NCI-H2107 (cell line): ENCODE measurements at places on chromosomes 16 and 17.
A peak's percentile ranks its signal among the peaks of the same experiment; 100 is the strongest.

DNA sequence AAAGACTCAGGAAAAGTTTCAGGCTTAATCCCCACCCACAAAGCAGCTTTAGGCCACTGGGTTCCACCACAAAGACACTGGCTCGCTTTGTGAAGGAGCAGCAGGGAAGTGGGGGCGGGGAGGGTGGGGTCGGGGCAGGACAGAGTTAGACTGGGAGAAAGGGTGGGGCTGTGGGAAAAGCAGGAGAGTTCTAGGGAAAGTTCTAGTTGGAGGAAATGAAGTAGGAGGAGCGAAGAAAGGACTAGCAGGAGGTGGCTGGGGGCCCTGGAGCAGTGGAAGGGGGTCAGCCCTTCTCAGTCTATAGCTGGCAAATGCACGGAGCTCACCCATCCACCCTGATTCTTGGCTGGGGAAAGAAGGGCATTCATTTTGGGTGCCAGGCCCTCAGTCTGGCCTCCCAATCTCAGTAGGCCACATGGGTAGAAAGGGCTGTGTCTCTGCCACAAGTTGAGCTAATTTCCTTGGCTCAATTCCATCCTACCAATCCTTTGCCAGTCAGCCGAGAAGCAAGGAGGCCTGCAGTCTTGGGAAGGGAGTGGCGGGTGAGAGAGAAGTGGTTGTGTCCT is 4.6 kb downstream of the INPP5K start:
- DNase-seq: no peak

DNA sequence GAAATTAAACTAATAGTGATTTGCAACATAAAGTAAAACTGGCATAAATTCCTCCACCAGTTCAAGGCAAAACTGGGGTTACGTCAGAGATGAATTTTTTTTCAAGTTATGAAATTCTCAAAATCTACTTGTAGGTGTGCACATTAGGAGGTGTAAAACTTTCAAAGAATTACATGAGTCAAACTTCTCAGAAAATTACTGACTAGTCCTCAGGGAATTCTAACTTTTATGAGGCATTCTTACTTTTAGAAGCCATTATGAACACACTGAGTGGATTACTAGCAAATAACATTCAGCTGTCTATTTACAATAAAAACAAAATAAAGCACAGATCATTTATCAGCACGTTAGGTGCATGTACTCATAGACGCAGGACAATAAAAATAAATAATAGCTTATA is 348.7 kb downstream of the CDH11 start:
- no peak for DNase-seq

DNA sequence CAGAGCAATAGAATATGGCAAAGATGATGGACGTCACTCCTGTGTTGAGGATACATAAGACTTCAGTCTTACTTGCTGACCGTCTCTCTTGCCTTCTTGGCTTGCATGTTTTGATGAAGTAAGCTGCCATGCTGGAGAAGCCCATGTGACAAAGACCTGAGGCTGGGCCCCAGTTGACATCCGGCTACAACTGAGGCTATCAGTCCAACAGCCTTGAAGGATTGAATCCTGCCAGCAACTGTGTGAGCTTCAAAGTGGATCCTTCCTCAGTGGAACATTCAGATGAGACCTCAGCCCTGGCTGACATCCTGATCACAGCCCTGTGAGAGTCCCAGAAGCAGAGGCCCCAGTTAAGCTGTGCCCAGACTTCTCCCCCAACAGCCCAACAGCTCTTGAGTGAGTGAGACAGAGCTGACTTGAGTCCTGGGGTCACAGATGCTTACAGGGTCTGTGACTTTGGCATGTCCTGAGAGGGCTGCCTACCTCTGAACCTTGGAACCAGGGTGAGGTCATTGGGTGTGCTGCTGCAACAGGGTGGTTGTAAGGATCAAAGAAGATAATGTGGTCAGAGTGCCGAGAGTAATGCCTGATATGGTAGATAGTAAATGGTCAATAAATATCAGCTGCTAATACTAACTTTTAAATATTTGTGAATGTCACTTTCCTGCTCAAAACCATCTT is 2.4 kb upstream of the BRD7 start:
- DNase-seq: no peak

DNA sequence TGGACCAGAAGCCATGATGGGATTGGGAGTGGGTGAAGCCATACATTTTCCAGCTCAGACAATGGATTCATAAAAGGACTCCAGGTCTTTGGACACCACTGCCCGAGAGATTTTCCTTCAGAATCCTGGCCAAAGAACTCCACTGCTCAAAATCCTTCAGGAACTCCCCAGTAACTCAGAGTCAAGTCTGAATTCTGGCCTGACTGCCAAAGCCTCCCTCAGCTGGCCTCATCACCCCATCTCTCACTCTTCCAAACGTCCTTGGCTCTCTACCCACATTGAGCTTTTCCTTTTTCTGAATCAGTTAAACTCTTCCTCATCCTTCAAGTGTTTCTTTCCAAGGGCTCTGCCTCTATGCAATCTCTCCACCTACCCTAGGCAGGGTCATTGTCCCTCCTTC is 1.2 kb upstream of the SEPTIN1 start:
- DNase-seq: no peak

DNA sequence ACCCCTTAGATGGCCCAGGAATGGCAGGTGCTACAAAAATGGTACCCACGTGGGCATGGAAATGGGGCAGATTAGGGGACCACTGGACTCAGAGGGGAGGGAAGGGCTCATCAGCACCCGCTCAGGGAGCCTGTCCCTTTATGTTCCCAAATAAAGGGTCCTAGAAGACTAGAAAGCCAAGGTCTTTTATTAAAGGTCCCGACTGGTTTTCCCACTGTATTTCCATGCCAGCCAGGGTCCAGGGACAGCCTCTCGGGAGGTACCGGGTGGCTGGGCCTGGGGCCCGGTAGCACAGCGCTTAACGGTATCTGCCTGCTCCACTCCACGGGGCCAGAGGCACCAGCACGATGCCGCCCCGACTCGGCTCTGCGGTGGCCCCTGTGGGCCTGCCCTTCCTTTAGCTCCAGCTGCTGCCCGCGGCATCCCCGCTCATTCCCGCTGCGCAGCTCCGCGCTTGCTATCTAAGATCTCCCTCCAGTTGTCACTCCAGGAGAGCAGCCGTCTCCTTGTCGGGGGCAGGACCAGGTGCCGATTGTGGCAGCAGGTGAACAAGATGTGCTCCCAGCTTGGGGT is 1.4 kb downstream of the NT5C start:
- no peak for DNase-seq

DNA sequence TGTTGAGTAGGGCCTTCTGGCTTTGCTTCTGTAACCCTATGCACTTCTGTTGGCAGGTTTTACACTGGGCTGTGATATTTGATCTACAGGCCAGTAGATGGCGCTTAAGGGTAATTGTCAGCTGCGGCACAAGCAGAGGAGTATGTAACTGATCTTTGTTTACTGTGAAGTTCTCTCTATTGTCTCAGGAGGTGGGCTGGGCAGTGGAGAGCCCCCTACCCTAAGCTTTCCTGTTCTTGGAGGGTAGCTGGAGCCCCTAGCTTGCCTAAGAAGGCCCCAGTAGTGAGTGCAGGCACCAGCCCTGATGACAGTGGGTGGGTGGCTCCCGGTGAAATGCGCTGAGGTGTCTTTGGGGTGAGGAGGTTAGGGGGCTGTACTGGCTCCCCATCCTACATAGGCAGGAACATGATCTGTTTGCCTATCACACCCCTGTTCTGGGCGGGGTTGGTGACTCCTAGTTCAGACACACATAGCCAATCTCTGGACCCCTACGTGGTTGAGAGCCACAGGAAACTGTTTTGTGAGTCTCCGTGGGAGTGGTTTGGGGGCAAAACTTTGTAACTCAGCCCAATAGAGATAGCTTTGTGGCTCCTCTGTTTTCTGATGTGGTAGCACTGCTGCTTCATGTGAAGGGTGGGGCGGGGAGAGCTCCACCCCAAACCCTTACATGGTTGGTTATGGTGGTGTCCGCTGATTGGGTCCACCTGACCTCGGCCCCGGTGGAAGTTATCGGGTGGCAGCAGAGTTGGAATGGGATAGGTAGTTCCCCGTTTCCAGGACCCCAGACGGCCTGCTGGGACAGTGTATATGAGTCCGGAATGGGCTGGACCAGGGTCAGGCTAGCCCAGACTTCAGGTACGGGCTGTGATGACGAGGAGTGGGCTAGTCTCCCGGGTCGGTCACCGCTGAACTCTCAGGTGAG is 60.4 kb downstream of the SLFN11 start:
- DNase-seq: peak; percentile 36

DNA sequence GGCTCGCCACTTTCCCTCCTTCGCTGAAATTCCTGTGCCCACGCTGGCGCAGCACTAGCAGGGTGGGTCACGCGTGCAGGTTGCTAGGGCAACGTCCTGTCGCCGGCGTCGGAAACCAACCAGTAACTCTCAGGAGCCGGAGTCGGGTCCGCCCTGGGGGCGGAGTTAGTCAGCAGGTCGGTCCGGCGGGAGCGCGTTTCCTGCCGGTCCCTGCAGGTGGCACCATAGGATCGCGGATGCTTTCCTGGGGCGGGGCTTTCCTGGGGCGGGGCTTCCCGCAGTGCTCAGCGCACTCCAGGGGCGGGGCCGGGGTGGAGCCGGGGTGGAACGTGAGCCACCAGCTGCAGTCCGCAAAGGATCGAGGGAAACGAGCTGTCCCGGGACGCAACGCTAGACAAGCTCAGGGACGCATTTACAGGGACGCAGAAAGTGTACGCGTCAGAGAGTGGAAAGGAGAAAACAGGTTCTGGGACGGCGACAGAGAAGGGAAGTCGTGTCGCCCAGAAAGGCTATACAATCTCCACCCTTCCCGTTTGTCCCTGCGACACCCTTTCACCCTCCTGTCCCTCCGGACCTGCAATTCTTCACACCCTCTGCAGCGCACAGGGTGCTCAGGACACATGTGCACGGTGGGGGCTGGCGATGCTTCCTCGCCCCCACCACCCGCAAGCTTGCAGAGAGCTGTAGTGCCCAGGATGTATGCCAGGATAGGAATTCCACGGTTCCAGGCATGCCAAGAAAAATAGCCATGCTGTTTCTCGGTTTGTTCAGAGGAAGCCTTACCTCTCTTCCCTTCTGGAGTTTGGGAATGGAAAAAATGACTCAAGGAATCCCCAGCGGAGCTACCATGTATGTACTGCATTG is 12.3 kb downstream of the COPZ2 start:
- peak; percentile 95 for DNase-seq

GRCh38 chr16:28192806-28193529 is 18.8 kb downstream of the XPO6 start:
- no peak for DNase-seq

DNA sequence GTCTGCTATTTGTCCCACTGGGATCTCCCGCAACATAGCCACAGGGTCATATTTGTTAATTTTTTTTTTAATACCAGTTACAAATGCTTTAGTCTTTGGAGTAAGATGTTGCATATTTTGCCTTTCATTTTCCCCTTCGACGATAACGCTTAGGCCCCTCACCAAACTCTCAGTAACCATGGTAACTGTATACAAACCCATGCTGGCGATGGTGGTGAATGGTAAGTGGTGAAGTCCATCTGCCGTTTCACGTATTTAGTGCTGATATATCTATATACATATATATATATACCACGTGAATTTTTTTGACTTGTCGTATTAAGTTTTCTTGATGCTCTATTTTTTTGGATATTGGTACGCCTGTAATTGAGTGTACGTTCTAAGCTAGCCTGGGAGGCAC is 263.7 kb downstream of the RBFOX1 start:
- DNase-seq: no peak

GRCh38 chr16:85557083-85557970 is 55.8 kb upstream of the GSE1 start:
- DNase-seq: no peak
